ENCODE measurements at places on chromosomes 6 and 20.

- DNase-seq = no peak
Observed at GRCh38 chr20:57818418-57819181, 108.8 kb upstream of the PMEPA1 start.

- DNase-seq = no peak
Observed at GRCh38 chr6:118843685-118844390, 50.1 kb upstream of the ASF1A start.

GRCh38 chr6:126842769-126843168, 275.7 kb upstream of the RSPO3 start:
- no peak for DNase-seq

- DNase-seq = no peak
Observed at GRCh38 chr20:29079769-29080690, 2177.4 kb upstream of the DEFB115 start.

GRCh38 chr6:21898107-21898796, 304.7 kb downstream of the SOX4 start:
- no peak for DNase-seq

DNA sequence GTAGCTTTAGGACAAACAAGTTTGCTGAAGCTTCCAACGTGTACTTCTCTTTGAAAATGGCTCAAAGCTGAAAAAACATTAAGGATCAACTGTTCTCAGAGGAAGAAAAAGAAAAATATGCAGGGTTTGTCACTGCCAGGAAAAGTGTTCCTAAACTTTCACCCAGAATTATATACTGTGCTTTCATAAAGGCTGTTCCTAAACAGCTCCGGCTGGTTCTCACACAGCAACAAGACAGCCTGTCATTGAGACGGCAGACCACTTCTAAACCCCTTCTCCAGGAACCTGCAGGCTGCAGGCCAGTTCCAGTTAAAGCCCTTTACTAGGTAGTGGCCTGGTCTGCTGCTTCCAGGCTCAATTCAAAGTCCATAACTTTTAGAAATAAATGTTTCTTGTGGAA, 97.4 kb upstream of the SOX4 start:
- no peak for DNase-seq

GRCh38 chr6:42260396-42260888, 42.8 kb upstream of the MRPS10 start:
- no peak for DNase-seq

DNA sequence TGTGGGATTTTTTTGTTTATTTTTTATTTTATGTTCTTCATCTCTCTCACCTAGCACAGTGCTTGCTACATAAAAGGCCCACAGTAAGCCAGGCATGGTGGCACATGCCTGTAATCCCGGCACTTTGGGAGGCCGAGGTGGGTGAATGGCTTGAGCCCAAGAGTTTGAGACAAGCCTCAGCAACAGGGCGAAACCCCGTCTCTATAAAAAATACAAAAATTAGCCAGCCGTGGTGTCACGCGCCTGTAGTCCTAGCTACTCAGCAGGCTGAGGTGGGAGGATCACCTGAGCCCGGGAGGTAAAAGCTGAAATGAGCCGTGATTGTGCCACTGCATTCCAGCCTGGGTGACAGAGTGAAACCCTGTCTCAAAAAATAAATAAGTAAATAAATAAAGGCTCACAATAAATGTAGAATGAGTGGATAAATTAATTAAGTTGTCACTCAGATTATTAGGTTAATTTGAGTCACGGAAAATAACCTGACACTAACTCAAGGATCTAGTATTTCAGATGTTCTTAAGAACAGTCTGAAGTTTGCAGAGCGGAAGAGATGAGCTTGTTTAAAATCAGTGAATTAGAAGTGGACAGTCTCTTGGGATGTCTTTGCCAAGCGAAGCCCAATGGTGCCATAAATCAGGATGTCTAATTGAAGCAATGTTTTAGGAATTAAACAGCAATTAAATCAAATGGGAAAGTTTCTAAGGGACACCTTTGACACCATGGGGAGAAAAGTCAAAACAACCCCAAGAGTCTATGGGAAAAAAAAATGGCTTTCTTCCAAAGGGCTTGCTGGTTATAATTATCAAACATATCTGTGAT, 214.4 kb downstream of the ZNF217 start:
- no peak for DNase-seq

DNA sequence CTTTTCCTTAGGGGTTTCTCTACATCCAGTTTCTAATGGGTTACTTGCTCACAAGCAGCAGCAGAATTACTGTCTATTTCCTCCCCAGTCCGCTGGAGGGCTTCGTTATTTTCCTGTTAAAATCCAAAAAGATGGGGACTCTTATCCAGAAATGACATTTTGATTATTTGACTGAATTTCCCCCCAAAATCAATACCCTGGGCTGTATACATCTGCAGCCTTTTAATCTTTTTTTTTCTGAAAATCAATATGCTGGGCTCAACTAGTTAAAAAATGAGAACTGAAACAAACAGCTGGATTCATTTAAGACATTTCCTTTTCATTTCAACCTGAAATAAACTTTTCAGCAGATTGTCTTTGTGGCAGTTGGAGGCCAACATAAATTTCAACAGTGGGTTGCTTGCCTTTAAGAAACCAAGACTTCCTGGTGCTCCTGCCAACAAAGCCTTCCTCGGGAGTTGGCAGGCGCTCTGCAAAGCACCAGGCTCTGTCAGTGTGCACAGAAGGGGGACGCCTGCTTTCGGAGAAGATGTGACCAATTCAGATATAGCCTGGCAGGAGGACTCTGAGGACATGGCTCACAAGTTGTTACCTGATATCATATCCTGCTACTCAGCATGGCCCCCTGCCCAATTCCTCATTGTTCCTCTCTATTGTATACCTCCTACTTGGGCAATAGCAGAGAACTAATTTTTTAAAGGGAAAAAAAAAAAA, 204.7 kb upstream of the ARG1 start:
- DNase-seq = no peak

DNA sequence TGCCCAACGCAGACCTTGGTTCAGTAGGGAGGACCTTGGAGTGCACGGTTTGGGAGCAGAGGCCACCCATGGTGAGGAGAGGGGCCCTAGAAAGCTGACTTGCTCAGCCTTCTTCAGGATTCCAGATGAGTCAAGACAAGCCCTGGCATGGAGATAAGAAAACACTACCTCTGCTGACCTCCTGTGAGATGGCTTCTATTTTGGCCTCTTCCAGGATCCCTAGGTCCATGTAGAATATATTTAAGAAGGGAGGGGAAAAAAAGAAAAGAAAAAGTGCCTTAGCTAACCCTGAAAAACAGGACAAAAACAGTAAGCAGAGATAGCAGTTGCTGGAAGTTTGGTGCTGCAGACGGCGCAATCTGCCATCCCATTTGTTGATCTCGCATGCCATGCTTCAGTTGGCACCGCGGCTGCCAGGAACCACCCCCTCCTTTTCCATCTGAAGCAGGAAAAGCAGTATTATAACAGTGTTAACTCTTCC, 100.0 kb downstream of the ARMC2 start:
- no peak for DNase-seq

DNA sequence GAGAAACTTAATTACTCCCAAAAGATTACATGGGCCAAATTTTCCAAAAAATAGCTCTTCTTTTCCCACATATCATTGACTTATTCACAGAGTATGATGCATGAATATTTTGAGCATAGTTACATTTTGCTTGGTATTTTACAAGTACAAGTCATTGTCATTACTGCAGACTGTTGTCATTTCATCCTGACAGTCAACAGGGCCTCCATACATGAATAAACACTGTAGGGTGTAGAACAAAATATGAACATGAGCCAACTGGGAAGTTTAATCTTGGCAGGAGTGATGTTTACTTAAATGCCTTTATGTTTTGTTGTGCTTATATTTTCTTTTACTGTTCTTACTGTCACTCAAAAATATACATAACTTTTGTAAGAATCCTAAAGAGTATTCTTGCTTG, 340.7 kb downstream of the ADGRB3 start:
- DNase-seq = no peak

- DNase-seq = no peak
Observed at GRCh38 chr6:1700278-1700967, 90.7 kb downstream of the FOXC1 start.

DNA sequence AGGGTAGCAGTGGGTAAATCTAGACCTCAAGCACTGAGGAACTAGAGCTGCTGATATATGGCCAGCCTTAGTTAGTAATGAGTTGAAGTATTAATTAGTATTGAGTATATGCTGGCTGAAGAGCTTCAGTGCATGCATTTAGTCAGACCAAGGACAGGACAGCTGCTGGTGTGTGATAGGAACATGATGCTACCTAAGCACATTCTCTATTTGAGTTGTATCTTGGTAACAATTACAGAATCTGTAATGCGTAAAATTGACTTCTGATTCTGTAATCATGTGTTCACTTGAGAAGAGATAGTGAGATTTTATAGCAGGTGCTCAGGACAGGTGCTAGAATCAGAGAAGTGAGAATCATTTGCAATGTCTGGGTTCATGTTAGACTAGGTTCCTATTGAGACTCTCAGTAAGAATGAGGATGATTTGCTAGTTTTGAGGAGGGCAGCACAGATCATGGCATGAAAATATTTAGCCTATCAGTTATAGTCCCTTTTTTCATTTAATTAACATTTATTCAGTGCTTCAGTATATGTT, 369.4 kb upstream of the HS3ST5 start:
- no peak for DNase-seq

GRCh38 chr20:50520222-50520880, 10.2 kb downstream of the PTPN1 start:
- no peak for DNase-seq

DNA sequence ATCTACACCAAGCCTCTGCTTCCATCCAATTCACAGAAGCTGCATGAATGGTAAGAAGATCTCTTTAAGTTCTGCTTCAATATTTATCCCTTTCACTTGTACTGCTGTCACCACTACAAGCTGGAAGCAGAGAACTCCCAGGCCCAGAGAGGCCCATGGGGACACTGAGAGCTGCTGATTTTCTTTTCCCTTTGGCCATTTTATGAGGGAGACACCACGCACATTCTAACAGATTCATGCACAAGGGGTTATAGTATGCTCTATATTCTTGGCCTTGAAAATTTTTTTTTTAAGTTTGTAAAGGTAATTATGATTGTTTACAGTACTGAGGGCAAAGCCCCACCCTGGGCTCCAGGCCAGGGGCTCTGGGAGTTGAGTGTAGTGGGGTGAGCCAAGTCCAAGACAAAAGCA, 88.4 kb downstream of the MYB start:
- DNase-seq = no peak

DNA sequence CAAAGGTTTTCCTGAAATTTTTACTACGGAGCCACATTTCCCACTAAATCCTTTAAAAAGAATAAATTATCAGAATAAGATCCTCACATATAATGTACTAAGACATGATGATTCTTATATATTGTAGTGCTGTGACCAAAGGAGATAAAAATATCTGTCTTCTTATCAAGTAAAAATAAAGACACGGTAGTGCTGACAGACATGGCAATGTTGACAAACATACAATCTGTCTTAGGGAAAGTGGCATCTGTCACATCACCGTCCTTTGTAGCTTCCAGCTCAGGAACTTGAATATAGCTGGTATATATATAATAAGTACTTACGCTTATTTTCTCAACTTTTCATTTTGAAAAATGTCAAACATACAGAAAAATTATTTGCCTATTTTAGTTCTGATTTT, 66.8 kb downstream of the NUDT3 start:
- no peak for DNase-seq

GRCh38 chr6:114362957-114363356, 20.1 kb upstream of the HS3ST5 start:
- DNase-seq = no peak

- no peak for DNase-seq
Observed at GRCh38 chr6:137910843-137911456, 43.9 kb downstream of the TNFAIP3 start.

GRCh38 chr6:24549674-24550353, 55.0 kb downstream of the ALDH5A1 start:
- DNase-seq = no peak

DNA sequence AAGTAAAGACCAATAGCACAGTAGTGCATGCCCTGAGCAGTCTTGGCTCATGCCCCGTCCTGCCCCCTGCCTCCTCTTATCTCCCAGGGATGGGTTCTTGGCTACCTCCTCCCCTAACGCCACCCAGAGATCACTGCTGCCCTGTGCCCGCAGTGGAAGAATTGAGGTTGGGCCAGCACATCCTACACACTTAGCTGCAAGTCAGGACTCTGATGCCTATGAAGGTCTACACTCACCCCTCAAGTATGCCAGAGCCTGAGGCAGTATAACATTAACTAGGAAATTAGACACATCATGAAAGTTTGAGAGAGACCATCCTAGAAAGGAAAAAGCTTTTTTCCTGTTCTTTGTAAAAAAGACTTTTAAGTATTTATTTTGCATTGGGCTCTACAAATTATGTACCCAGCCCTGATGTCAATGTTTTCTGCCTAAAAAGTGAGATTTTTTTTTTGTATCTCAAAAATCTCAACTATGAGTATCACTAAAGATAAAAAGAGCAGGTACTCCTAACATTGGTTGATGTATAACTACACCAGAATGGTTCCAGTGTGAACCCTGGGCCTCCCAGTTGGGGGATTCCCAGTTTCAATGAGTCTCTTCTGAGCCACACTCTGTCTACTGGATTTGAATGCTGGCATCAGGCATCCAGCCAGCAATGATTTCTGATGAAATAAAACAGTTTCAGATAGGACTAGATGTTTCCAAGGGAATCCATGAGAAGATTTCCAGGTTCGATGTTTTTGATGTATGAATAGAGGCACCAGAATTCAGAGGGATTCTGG, 115.4 kb downstream of the ISM1 start:
- DNase-seq = no peak

DNA sequence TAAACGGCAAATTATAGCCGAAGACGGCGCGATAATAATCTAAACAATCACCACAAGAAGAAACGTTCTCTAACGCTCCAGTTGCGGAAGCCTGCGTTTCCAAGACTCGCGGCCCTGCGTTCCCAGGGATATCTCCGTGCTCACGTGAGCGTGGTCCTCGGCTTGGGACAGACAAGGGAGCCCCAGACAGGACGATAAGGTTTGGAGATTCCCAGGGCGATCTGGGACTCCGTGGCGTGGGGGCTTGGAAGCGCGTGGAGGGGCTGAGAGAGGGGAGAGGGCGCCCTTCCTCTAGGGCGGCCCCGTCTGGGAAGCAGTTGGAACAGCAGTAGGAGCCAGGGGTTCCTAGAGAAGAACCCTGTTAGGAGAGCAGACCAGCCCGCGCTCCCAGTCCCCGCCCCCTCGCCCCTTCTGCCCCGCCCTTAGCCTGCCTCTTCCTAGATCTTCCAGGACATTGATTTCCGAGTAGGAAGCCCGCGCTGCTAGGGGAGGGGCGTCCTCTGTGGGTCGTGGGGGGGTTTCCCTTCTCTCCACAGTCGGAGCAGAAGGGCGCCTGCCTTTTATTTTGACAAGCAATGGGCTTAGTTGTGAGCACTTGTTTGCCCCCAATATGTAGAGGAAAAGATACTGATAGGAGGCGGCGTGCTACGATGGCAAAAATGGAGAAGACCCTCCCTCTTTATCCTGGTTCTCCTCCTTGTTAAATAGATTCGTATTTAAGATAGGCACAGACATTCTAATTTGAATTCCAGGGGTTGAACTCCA, 10.6 kb downstream of the NRN1 start:
- no peak for DNase-seq

DNA sequence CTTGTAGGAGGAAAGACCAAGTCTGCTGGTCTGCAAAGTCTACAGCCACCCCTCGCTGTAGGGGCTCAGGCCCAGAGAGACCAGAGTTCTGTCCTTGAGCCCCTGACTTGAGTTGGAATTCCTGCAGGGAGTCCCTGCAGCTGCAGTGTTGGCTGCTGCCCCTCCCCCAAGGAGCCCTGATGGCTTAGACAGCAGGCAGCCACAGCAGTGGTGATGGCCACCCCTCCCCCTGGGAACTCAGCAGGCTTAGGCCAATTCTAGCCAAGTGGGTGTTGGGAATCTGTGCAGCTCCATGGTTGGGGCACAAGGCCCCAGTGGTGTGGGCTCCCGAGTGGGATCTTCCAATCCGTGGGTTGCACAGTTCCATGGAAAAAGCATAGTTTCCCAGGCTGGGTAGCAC, 345.4 kb downstream of the CD109 start:
- DNase-seq = no peak

Data from stimulated activated CD4-positive, alpha-beta T cell treated with anti-CD3 and anti-CD28 coated beads, TNF-alpha, amount 100 ng/mL, for 1 hour (primary cell).